Effector CD4-positive, alpha-beta T cell (primary cell): ENCODE measurements at places on chromosomes 12 and 14.

DNA sequence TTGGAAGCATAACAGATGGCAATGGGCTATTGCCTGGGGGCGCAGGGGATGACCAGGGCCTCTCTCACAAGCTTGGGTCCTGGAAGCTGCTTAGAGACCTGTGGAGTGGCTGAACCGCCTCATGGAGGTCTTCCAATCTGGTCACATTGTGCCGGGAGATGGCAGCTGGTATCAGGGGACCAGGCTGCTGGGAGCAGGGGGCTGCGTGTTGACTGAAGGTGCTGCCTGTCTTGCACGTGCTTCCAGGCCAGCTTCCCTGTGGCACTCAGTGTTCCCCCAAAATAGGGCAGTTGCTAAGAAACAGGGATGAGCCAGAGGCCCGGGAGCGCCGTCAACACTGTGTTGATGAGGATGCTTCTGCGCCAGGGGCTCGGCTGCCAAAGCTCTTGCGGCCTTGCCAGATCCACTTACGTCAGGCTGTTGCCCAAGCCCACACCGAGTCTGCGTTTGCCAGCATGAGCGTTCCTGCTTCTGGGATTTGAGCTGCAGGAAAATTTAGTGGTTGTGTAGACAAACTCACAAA lies 39.8 kb downstream of the ELK3 start:
- no peak for DNase-seq

- DNase-seq: no peak
Observed at GRCh38 chr14:22320362-22320750, 268.7 kb downstream of the DAD1 start.

GRCh38 chr14:65214741-65215140 lies 112.4 kb upstream of the MAX start:
- no peak for DNase-seq

- DNase-seq: no peak
Observed at GRCh38 chr12:32718926-32719325, 36.8 kb downstream of the YARS2 start.

- no peak for DNase-seq
Observed at GRCh38 chr12:88645816-88646215, 65.5 kb upstream of the KITLG start.

DNA sequence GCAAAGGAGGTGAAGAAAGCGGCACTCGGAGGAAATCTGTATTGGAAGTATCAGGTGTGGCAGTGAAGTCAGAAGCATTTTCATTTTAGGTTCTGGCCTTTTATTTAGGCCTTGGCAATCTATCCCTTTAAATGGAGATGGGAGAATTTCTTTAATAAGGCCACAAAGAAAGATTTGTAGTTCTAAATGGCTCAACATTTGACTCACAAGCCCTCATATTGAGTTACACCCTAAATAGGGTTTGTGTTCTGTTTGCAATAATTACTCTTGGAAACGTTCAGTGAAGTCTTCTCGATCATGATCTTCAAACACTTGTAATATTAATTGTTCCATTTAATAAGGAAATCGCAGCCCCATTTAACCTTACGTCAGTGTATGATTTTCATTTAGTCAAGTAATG lies 25.3 kb upstream of the TMEM260 start:
- no peak for DNase-seq
